Stomach (tissue), 19 donors: ENCODE measurements at places on chromosomes 1 and 21. TPM values are rescaled to one million over a fixed set of nuclear protein-coding genes. Genes with fewer than 3 reads are reported as not detected.

Gene TATDN3
- total RNA-seq = 9.3 TPM

Gene KIF26B
- total RNA-seq = 0.89 TPM

- H3K27ac ChIP-seq = no peak overlapping the region
- H3K27me3 ChIP-seq = no peaks in the 10 kb centered on the region
- DNase-seq = no peak
- no peak overlapping the region for H3K4me3 ChIP-seq
Observed at GRCh38 chr21:32377991-32378390, 14.8 kb downstream of the URB1 start.

DNA sequence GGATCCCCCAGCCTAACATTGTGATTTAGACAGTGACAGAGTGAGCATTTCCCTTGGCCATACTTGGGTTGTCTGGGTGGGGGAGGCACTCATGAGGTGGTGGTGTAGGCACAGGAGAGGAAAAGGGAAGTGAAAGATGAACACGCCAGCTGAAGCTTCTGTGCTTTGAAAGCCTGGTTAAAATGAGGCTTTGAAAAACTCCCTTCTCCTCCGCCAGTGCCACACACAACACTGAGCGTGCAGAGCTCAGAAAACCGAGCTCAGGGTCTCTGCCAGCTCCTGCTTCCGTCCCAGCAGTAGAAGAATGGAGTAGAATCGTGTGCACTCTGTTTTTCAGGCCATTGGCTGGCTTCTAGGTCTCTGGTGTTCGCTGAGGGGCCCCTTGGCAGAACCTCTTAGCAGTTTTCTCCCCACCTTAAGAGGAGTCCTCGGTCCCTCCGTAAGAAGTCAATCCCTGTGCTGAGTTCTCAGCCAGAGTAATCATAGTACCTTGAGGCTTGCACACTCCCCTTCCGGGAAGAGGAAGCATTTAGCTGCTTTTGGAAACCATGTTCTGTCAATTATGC is 12.9 kb downstream of the PLEKHM2 start:
- H3K36me3 ChIP-seq = peaks cover 7% of the 10 kb centered on the region
- H3K4me1 ChIP-seq = peaks cover 15% of the 10 kb centered on the region
- peak overlapping the region; percentile 28 for H3K4me3 ChIP-seq
- DNase-seq = peak; percentile 58
- peak overlapping the region; percentile 30 for H3K27ac ChIP-seq
